Activated effector memory CD4-positive, alpha-beta T cell treated with anti-CD3 and anti-CD28 coated beads, Interleukin-2, amount 50 U/mL, for 16 hours (primary cell): ENCODE measurements at places on chromosomes 11 and 22.
A peak's percentile ranks its signal among the peaks of the same experiment; 100 is the strongest.

DNA sequence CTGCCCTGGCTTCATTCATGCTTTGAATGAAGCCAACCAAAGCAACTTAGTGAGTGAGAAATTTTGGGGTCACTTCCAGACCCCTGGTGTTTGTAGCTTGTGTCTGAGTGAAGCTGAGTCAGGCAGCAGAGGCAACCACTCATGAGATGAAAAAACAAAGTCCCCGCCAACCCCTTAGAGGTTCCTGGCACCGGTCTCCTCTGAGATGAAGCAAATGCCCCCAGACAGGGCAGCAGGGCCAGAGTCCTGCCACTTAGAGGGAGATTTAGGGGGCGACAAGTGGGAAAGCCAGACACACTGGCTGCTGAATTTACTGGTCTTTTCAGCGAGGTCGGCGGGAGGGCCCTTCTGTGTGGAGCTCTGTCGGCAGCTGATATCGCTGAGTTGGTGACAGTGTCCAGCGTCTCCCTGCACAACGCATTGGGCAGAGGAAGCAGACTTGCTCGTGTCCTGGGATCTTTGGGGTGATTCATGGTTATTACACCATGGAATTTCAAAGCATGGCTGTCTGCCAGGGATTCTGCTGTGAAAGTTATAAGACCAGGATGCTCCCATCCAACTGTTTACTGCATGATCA, 482.6 kb downstream of the MIAT start:
- no peak for DNase-seq

DNA sequence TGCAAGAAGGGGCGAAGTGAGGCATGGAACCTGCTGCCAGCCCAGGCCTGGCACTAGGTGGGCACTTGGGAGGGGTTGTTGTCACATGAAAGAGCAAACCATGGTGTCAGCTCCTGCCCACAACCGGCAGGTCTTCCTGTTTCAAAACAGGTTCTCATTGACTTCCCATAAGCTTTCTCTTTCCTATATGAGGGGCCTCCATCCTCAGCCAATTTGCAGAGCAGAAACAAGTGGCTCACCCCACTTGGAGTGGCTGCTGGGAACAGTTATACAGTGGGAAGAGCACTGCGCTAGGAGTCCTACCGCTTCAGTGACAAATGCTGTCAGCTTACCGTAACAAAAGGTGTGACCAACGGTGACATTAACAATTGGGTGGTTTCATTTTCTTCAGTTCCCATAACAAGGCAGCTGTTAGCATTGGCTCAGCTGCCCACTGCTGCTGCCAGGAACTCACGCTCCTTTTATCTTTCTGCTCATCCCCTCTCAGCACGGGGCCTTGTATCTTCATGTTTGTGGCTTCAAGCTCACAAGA, 10.2 kb upstream of the SSTR3 start:
- peak; percentile 77 for DNase-seq

GRCh38 chr11:3069425-3069824, 12.2 kb upstream of the CARS1 start:
- DNase-seq, result no peak

DNA sequence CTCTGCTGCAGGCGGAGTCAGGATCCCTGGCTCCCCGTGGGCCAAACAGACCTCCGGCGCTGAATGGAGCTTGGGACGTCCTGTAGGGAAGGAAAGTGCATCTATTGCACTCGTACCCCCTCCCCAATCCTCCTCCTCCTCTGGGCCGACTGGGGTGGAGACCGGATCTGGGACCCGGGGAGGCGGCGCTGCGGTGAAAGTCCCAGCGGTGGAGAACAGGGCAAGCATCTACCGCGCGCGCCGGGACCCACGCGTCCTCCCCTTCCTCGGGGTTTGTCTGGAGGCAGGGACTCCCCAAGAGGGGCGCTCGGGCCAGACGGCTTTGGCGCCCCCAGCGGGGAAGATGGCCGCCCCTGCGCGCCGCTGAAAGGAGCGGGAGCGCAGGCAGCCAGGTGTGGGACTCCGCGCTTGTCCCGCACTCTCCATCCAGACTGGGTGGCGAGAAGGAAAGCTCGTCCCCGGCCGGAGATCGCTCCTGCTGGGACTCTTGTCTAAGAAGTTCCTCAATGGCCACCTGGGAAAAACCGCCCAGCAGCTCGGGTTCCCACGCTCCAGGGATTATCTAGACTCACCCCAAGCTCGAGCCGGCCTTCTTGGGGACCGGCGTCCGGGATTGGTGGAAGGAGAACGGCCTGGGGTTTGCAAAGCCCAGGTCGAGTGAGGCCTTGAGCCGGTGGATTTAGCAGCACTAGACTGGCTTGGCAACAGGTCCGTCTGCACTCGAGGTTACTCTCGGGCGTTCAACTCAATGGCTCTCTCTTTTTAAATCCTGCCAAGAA, 718 bp downstream of the FADS2 start:
- DNase-seq, result peak; percentile 64

DNA sequence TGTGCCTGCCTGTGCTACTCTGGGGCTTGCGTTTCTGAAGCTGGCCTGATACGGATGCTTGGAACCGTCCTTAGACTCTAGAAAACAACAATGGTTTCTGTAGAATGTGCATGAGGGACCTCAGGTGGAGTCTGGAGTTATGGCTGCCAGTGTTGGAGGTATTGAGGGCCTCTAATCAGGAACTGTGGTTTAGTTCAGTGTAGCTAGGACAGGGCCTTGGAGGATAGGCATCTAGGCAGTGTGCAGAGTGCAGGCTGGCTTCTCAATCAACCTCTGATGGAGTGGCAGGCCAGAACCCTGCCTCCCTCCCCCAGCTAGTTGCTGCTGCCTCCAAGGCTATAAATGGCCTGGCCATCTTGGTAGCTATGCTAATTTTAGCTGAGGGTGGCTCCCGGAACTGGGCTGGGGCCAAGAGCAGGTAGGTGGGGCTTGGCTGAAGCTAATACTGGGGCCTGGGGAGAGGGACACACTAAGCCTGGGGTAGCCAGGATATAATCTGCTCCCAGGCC, 4.0 kb downstream of the STIM1 start:
- DNase-seq, result peak; percentile 77

DNA sequence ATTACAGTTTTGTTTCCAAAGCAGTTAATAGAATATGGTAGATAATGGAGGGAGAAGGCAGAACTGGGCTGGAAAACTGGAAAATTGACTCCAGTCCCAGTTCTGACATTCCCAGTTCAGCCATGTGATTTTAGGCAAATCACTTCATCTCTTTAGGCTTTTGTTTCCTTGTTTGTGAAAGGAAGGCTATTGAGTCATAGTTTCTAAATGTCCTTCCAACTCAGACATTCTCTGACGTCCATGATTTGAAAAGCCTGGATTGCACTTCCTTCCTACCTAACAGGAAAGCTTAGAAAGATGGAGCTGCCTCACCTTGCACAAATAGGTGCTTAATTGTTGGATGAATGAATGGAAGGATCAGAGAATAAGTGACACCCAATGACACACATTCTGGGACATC, 19.8 kb upstream of the GALNT18 start:
- DNase-seq, result no peak

- no peak for DNase-seq
Observed at GRCh38 chr11:59967677-59968394, 4.0 kb downstream of the OOSP4A start.

DNA sequence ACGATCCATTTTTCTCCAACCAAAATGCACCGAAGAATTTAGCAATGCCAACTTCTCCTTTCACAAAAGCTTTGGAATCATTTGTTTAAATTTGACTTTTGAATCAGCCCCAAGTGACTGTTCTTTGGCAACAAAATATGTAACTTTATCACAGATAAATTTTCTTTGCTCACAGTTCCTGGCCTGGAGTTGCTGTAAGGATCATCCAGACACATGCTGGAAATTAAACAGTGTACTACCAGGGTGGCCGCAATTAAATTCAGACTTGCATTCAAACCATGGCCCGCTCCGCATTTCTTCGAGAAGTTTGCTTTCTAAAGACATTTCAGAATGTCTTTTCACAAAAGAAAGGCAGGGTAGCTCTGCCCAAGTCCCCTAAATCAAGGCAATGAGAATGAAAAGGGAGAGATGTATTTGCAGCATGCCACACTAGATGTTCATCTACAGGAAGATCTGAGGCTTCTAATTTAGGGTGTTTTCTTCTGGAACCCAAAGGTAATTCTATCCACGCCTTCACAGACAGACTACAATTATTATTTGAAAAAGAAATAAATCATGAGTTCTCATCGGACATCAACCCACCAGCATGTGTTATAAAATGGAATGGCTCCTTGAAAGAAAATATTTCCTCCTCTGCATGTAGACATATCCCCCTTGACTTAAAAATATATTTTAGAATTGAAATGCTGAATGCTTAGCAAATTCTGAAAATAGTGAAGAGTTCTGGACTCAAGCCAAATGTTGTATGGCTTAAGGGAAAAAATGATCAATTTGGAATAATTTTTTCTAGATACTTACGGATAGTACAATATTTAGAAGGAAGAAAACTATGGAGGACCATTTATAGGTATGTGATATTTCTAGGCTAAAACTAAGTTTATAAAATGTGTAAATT, 189.7 kb upstream of the BLID start:
- DNase-seq, result no peak

DNA sequence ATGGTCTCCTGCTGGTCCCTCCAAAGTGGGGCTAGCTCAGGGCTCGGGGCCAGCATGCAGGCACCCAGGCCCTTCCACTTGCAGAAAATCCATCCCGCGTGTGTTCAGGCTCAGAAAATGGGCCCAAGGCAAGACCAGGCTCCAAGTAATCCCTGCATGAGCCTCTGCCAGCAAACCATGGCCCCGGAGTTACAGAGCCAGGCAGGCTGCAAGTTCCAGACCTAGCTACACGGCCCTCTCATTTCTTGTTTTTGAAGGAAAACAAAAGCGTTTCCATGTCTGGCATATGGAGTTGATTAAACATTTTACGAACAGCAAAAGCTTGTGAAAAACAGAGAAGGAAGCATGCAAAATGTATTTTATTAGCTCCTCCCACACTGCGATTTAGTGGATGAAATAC, 29.7 kb downstream of the KIAA0930 start:
- DNase-seq, result no peak

- no peak for DNase-seq
Observed at GRCh38 chr11:93288079-93288478, 42.5 kb upstream of the DEUP1 start.

- no peak for DNase-seq
Observed at GRCh38 chr11:104361975-104362374, 198.0 kb upstream of the PDGFD start.

DNA sequence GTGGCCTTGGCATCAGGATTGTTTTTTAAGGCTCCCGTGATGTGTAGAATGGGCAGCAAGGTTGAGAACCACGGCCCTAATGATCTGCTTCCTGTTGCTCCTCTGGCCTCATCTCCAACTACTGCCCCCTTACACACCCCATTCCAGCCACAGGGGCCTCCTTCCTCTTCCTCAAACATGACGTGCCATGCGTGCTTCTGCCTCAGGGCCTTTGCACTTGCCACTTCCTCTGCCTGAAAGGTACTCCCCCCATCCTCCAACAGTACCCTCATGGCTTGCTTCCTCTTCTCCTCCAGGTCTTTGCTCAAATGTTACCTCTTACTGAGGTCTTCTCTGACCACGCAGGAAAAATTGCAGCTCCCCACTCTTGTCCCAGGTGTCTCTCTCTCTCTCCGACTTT, 93.9 kb upstream of the CSNK2A3 start:
- DNase-seq, result no peak

GRCh38 chr11:26841818-26842473, 120.1 kb upstream of the SLC5A12 start:
- no peak for DNase-seq

GRCh38 chr22:38016182-38017151, 32.1 kb upstream of the SOX10 start:
- DNase-seq, result no peak

DNA sequence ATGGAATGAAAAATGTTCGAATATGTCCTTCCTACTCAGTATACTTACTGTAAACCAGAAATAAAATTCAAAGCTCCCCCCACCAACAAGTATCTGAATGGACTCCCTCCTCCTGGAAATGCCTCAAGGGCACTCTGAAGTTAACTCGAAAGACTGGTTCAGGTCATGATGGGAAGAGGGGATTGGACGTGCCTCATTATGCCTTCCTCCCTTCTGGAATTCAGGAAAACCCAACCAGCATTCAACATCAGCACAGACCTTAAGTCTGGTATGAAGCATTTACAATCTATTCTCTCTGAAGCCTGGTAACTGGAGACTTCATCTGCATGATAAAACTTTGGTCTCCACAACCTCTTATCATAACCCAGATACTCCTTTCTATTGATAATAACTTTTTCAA, 428.3 kb upstream of the RAG2 start:
- no peak for DNase-seq

DNA sequence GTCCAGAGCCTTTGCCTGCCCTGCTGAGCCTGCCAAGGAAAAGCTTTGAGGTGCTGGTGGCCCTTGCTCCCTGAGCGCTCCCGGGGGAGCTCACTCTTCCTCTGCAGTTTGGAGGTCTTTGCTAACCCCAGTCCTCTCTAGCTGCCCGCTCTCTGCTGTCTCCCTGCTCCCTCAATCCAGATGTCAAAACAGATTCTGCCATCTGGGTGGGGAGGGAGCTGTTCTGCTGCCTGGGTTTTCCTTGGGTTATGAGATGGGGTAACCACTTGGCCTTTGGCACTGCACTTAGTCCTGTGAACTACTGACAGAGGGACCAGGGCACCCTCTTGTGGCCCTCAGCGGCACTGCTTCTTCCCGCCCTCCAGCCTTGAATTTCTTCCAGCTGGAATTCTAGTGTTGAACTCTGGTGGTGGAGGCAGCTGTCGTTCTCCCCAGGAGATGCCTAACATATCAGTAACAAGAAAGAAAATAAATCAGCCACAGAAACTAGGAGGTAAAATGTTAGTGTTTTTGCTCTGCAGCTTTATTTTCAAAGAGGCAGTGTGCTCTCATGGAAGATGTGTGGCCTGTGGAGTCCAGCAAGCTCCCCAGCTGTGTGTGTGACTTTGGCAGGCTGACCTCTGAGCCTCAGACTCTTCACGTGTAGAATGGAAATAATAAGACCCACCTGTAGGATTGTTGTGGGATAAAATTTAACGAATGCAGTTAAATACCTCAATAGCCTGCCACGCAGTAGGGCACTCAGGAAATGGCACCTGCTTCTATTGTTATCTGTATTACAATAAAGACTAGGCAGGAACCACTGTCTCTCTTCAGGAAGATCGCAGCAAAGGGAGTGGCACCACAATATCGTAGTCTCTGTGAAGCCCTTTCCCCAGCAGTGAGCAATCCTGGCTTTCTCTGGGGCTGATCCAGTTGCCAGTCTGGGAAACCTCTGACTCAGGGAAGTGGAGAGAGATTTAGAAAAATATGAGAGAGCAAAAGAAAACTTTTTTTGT, 23.4 kb downstream of the ARFGAP2 start:
- peak; percentile 82 for DNase-seq

DNA sequence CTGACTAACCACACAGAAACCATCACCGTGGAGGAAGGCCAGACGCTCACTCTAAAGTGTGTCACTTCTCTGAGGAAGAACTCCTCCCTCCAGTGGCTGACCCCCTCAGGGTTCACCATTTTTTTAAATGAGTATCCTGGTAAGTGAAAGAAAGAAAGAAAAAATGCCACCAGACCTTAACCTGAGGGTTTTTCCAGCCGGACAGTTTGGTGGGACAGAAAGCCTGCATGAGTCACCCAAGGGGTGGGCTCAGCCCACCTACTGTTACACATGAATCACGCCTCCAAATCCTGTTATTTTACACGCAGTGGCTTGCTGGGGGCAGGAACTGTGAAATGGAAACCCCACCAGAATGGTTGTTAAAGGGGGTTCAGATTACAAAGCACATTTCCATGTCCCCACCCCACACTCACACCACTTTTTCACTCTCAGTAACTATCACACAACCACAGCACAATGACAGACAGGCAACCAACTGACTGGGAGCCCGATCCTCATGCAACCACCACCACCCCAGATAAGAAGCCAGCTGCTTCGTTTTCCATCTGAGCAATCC, 11.9 kb downstream of the CRTAM start:
- peak; percentile 67 for DNase-seq

- peak; percentile 53 for DNase-seq
Observed at GRCh38 chr22:30861688-30862552, 106.7 kb downstream of the MORC2 start.
